Thoracic aorta (tissue), 2 donors: ENCODE measurements at places on chromosomes 1 and 21. TPM values are rescaled to one million over a fixed set of nuclear protein-coding genes. Genes with fewer than 3 reads are reported as not detected.

DNA sequence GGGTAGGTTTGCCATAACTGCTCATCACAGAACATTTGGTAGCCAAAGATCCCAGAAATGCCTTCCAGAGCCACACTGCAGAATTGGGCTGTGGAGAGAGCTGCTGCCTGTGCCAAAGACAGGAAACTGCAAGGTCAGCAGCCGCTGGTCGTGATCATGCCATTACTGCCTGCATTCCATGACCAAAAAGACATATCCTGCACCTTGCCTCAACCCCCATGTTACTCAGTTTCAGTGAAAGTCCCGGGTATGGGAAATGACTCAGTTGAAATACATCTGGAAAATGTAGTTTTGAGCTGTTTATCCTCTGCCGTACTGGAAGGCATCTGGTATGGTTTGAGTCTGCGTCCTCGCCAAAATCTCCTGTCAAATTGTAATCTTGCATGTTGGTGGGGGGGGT lies 161.7 kb downstream of the FCRL5 start:
- H3K36me3 ChIP-seq = no peaks in the 10 kb centered on the region
- no peaks in the 10 kb centered on the region for H3K27me3 ChIP-seq
- no peak overlapping the region for H3K27ac ChIP-seq
- no peaks in the 10 kb centered on the region for H3K4me1 ChIP-seq
- DNase-seq = no peak
- no peak overlapping the region for H3K4me3 ChIP-seq

CFAP107 gene
- not detected for total RNA-seq

ODR4 gene
- 14.6 TPM for total RNA-seq

RGS13 gene
- 1.1 TPM for total RNA-seq

DNA sequence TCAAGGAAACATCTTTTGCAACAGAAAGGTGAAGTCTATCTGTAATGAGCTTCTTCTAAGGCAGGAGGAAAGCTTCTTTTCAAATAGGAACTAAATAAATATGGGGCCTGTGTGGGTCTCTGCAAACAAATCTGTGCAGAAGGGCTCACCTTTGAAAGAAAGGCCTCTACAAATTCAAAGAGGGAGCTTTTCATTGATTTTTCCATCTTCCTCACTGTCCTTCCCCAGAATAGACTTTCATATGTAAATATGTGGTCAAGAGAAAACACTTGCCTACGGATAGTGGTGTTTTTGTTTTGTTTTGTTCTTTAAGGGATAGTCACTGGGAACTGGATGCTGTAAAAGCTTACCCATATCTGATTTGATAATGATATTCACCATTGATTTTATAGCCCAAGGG lies 223.4 kb downstream of the DSCAM start:
- no peaks in the 10 kb centered on the region for H3K27me3 ChIP-seq
- no peak overlapping the region for H3K27ac ChIP-seq
- no peak overlapping the region for H3K4me3 ChIP-seq

GRCh38 chr21:42096566-42096965 lies 25.4 kb downstream of the UMODL1 start:
- DNase-seq = no peak
- H3K4me3 ChIP-seq = peak overlapping the region; percentile 41
- peaks cover 59% of the 10 kb centered on the region for H3K4me1 ChIP-seq
- H3K36me3 ChIP-seq = no peaks in the 10 kb centered on the region
